ENCODE measurements at places on chromosomes 2 and 18.

DNA sequence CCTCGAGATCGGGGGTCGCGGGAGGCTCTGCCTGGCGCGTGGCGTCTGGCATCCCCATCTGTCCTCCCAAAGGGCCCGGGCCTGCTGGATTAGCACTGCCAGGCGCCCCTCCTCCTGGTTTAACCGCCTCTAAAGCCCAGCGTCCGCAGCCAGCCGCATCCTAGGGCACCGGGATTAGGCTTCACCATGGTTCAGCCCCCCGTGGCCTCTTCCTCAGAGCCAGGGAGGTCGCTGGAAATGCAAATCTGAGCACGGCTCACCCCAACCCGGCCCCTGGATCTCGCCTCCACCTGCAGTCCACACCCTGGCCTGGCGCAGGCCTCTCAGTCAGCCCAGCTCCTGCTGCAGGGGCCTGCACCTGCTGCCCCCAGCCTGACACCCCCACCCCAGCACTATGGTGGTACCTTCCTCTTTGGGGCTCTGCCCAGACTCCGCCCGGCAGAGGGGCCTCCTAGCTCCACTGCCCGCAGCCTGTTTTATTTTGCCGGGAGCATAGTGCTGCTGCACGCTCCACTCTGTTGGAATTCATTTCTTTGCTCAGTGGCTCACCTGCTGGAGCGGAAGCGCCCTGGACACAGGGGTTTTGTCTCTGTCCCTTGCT lies 13.2 kb downstream of the PRELID3A start:
- DNase-seq = peak; percentile 33

DNA sequence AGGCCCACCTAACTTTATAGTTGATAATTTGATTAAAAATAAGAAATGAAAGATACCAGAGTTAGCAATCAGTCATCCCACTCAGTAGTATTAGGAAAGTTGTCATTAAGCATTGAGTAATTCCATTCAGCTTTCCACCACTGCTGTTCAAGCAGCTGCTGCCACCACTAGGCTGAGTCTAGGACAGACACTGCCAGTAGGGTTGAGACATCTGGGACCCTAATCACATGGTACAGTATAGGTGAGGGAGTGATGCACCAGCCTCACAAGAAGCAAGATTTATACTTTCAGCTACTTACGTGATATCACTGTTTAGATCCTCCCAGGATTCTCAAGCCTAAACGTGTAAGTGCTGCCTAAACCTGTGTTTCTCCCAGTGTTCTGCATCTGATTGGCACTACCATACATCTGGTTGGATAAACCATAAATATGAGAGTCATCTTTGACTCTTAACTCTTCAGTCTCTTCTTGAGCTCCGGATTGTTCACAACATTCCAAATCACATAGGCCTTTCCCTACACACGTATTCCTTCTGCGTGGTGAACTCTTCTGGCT lies 3.2 kb downstream of the UBXN4 start:
- DNase-seq = peak; percentile 20

- DNase-seq = no peak
Observed at GRCh38 chr2:220833446-220833845, 738.7 kb downstream of the EPHA4 start.

DNA sequence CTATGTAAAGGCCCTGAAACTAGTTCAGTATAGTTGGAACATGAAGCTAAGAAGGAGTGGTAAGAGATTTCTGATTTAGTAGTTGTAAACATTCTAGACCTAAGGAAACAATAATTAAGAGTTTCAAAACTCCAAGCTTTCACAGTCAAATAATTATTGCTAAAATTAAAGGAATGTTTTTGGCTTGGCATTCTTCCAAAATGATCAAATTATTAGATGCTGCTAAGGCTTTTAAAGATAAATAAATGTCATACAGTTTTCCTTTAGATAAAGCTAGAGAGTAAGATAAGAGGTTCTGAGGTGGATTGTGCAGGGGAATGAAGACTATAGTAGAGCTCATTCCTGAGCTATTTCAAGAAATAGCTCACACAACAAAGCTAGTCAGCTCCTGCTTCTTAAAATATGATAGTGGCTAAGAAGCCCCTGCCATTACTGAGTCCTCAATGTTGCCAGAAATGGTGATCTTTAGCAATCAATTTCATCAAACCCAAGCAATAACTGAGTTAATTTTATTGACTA lies 45.3 kb downstream of the ZC3H15 start:
- DNase-seq = no peak

- DNase-seq = no peak
Observed at GRCh38 chr2:37786854-37787253, 115.4 kb upstream of the CDC42EP3 start.

GRCh38 chr2:104388296-104388695 lies 465.6 kb upstream of the POU3F3 start:
- no peak for DNase-seq

Measured in germinal center (tissue), 1 donor.